ENCODE measurements at places on chromosomes 4 and X.

DNA sequence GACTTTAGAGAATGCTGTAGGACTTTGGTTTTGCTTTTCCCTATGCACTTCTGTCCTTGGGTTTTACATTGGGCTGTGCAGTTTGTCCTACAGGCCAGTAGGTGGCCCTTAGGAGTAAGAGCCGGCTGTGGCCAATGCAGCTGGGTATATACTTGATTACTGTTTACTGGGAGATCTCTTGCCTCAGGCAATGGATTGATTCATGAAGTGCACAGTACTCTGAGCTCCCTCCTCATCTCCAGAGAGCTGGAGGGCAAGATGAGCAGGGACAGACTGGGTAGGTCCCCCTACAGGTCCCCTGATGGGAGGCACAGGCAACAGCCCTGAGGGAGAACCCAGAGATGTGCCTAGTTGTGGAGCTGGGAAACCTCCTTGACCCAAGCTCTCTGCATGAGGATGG, 103.8 kb upstream of the QRFPR start:
- no peak for DNase-seq

DNA sequence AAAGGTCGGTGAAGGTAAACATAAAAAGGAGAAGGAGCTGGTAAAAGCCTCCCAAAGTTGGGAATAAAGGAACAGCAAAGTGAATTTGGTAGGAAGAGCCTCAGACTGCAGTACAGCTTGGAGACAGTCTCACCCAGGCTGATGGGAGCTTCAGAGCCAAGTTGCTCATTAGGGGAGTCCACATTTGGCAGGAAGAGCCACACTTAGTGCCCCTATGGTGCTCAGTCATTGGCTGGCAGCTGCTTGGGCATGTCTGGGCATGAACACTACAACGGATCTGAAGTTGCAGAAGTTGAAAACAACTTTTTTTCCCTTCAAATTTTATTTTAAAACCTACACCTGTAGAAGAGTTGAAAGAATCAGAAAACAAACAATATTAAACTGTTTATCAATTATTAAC, 2497.3 kb downstream of the ARAP2 start:
- DNase-seq, result no peak

DNA sequence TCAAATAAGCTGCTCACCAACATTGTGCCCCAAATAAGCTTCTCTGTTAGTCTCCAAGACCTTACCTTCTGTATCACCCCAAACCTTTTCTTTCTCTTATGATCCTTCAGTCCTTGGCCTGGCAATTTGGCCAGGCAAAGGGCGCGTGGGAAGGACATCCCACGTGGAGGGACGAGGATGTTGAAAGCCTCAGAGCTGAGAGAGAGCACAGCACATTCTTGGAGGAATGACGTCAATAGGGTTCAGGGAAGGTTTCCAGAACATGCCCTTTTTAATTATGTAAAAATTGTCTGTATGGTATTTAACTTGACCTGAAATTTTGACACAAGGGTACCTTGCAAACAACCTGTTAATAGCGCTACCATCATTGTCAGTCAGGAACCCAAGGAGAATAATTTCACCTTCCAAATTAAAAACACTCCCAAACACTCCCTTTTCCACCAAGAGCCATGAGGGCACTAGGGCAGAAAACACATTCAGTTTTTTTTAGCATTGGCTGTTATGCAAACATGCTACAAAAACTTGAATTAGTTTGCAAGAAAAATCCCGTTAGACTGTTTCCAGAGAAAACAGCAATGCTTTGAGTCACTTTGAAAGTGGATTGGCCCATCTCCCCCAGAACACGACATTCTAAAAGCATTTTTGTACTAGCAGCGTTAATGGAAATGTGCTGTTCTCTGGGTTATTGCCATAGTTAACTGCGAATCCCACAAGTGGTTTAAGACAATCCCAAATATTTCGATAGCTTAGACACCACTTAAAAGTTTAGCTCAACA, 183.2 kb upstream of the PUDP start:
- DNase-seq, result no peak

DNA sequence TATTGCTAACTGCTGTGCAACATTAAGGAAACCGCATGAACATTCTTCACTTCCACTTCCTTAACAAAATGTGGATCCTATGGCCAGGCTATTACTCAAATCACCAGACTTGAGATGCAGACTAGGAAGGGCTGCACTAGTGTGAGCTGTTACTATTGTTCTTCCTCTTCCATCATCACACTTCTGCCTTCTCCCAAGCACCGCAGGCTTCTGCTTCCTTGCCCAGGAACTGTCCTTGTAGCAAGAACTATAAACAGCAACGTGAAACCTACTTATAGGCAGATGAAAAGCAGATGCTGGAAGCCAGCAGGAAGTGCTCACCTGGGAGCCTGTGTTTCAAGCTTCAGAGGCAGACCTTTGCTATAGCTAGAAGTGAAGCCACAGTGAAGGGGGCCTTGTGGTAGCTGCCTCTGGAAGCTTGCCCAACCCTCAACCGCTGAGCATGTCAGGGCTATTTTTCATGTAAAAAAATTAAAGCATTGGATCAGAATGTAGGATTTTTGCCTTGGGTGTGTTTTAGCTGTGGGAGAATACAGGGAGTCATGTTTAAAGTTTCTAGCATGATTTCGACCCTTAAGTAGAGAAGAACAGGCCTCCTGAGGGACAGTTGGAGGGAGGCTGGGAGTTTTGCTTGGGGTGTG, 43.9 kb downstream of the CLNK start:
- DNase-seq, result no peak

DNA sequence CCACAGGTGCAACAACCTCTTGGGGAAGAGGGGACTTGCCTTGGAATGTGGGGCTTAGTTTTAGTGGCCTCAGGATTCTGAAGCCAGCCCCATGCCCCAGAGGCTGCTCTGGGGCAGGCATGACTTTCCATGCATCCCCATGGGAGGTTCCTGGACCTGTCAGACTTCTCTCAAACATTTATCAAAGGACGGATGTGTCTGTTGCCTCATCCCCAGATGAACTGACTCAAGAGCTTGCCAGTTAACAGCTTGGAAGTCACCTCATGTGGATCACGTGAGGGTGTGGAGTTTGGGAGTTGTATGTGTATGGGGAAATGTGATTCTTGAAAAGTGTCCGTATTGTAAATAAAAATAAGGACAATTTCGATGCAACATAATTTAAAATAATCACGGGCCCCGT, 341.5 kb downstream of the ARHGAP10 start:
- DNase-seq, result no peak

- no peak for DNase-seq
Measured at GRCh38 chr4:186858355-186858754, 134.7 kb upstream of the FAT1 start.

- no peak for DNase-seq
Measured at GRCh38 chr4:1402021-1402515, 4.2 kb downstream of the NKX1-1 start.

GRCh38 chrX:114152130-114152529, 431.8 kb upstream of the HTR2C start:
- DNase-seq, result no peak

DNA sequence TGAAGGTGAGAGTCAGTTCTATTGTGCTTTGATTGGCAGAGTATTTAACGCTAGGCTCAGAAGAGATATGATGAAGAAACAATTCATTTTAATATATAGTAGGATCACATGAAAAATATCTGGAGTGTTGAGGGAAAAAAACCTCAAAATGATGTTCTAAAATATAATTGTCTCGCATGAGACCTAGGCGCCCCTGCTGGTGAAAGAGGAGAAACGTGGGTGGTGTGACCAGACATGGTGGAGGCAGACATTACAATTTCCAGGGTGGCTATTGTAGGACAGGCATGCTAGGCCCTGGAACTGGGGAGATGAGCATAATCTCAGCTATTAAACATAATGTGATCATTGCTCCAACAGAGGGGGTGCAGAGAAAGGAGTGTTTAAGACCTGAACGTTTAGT, 210.0 kb downstream of the HS3ST1 start:
- DNase-seq, result no peak

DNA sequence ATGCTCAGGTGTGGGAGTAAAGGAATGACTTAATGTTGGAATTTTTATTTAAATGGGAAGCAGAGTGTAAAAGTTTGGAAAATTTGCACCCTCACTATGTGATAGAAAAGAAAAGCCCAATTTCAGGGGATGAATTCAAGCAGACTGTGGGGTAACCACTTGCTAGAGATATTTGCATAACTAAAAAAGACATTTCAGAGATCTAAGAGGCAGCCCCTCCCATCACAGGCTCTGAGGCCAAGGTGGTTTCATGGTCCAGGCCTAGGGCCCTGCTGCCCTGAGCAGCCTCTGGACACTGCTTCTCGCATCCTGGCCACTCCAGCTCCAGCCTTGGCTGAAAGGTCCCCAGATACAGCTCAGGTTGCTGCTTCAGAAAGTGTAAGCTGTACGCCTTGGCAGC, 5.9 kb upstream of the XPNPEP2 start:
- DNase-seq, result no peak

- no peak for DNase-seq
Measured at GRCh38 chr4:113575401-113575800, 186.1 kb downstream of the CAMK2D start.

DNA sequence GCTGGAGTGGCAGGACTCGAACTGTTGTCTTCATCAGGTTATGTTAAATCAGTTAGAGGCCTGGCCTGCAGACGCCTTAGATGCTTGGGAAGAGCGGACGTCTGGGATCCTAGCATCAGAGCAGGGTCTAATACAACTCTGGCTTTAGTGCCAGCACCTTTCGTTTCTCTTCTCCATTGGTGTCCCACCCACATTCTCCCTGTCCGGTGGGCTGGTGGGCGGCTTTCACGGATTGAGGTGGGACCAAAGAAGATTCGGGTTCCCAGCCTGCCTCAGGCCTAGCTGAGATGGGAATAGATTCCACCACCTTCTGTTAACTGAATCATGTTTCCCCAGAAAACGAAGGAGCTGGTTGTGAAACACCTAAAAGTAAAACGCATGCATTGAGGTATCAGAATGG, 939 bp downstream of the PDK3 start:
- no peak for DNase-seq

DNA sequence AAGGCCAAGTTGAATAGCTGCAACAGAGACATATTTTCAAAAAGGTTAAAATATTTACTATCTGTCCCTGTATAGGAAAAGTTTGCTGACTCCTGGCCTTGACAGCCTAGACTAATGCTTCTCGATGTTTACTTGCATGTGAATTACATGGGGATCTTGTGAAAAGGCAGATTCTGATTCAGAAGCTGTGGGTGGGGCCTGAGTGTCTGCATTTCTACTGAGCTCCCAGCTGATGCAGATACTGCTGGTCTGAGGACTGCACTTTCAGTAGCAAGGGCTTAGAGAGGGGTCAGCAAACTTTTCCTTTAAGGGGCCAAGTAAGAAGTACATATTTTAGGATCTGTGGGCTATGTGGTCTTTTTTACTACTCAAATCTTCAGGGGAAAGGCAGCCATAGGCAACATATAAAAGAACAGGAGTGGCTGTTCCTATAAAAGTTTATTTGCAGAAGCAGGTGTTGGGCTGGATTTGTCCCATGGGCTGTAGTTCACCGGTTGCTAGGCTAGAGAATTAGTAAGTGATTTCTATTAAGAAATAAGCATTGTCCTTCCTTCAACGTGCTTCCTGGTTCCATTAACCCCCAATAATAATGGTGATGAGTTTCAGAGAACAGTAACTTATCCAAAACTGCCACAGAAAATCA, 97.2 kb upstream of the PDE5A start:
- no peak for DNase-seq

GRCh38 chr4:124686279-124686678, 26.3 kb downstream of the ANKRD50 start:
- DNase-seq, result no peak

- no peak for DNase-seq
Measured at GRCh38 chrX:39848243-39848642, 249.5 kb downstream of the BCOR start.

DNA sequence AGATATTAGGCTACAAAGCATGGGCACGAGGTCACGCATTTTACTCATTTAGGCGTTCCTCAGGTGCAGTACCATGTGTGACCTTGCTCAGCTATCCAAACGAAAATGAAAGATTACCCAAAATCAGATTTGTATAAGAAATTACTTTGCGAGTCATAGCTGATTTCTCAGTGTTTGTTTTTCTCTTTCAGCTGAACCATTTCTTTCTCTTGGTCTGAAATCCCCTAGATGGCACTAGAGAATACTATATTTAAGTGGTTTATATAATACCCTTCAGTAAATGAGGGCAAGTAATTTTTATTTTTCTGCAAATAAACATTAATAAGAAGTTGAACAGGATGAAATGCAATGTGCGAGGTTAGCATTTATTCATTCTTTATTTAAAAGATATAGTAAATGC, 496.6 kb downstream of the STIM2 start:
- peak; percentile 41 for DNase-seq

- DNase-seq, result no peak
Measured at GRCh38 chrX:151030845-151031244, 47.7 kb downstream of the HMGB3 start.

- DNase-seq, result no peak
Measured at GRCh38 chr4:133149932-133150471, 908 bp downstream of the PCDH10 start.

DNA sequence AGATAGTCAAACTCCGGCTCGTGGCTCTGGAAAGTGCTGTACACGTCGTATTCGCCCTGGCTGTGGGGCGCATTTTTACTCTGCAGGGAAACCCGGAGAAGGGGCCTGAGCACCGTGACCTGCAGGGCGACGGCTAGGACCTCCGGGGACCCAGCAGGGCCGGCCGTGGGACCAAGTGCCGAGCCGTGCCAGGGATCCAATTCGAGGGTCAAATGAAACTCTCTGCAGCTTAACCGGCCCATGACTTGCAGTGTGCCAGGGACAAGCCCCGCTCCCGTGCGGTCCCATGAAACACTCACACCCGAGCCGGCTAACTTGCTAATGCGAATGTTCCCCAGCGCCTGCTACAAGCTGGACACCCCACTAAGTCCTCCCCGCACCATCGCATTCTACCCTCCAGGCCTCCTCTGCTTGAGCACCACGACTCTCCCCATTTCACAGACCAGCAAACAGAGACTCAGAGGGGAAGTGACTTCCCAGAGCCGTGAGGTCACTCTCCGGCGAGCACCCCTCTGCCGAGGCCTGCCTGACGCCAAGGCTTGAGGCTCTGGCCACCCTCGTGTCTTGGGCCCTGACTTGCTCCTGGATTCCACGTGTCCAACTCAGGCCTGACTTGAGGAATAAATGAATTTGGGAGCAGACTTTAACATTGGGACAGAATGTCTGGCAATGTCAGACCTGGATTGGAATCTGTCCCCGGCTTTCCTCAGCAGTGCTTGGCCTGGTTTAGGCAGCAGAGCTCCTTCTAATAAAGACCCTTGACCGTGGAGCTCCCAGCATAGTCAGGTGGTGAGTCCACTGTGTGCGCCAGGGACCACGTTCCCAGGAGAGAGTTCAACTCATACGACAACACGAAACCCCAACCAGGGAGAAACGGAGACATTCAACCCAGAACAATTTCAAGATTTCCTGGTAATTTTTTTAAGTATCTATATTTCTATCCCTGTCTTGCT, 93.6 kb downstream of the PPP2R2C start:
- DNase-seq, result no peak

DNA sequence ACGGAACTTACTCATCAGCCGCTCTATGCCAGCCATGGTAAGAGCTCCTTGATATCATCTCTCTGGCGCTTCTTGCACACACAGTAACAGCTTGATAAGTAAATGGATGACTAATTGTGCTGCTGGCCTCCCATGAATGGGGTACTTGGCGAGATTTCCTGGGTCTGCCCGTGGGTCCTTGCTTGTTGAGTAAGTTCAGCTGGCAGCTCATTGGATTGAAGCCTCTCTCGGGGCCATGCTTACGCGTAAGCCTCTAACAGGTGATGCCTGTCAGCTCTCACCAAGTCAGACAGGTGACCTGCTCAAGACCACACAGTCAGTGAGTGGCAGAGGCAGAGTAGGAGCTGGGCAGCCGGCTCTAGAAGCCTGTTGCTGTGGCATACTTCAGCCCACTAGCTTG, 7.7 kb downstream of the NSG1 start:
- DNase-seq, result no peak

- DNase-seq, result no peak
Measured at GRCh38 chrX:106976416-106976815, 23.6 kb downstream of the MORC4 start.

All from NCI-H2081 treated with DMSO at 0.1 percent for 48 hours (cell line).